ENCODE measurements at places on chromosomes 5 and 9. TPM values are rescaled to one million over a fixed set of nuclear protein-coding genes. Genes with fewer than 3 reads are reported as not detected.
A peak's percentile ranks its signal among the peaks of the same experiment; 100 is the strongest.

IFNB1 gene
- total RNA-seq: 1.6 TPM

DNA sequence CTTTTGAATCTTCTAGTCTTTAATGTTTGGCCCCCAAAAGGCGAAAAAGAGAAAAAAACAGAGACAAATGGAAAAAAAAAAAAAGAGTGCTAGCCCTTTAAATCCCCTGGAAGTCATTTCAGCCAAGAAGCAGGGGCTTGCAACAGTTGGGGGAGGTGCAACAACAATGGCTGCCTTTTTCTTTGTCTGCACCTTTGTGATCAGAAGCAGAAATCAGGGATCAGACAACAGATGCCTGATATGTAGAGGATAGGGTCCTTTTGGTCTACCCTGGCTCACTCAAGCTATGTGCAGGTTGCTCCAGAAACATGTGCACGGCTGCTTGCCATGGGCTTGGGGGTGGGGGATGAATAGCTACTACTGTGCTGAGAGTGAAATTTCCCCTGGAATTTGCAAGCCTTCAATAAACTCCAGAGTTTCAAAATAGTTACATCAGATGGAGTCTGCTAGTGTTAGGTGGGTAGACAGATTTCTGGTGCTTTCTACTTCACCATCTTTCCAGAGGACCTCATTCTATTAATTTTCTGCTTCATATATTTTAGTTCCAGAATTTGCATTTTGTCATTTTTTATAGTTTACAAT lies 150.9 kb downstream of the FGF18 start:
- DNase-seq: no peak

DNA sequence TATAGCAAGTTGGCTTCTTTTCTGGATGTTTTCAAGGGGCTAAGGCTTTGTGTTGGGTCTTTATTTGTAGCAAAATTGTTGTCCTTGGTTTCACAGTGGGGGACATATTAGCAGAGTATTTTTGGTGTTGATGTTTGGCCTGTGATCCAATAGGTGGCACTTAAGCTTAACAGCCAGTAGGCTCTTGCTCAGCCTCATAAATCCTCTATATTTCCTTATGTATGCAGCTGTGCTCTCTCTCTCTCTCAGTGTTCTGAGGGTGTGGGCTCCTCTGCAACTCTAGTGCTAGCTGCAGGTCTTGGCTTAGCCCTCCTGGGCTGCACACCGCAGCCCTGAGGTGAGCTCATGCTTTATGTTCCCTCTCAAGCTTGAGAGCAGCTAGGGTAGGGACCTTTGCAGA lies 195.0 kb upstream of the GHR start:
- DNase-seq: no peak

SLIT3 gene
- total RNA-seq: 1.7 TPM

- no peak for DNase-seq
Observed at GRCh38 chr9:17088566-17088965, 46.3 kb upstream of the CNTLN start.

DNA sequence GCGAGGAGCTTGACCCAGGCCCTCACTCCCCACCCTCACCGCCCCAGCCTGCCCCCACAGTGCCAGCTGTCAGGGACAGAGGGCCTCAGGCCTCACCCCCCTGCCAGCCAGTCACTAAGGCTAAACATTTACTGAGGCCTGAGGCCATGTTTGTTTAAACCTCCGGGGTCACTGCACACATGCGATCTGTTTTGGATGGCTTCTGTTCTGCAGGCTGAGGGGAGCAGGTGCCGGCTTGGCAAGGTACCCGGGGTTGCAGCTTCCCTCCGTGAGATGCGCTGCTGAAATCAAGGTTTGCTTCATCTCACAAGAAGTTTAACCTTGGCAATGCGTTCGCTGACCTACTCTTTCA lies 103.3 kb upstream of the BOD1 start:
- no peak for DNase-seq

- no peak for DNase-seq
Observed at GRCh38 chr9:137175345-137175961, 3.6 kb upstream of the TMEM210 start.

- DNase-seq: no peak
Observed at GRCh38 chr5:149404746-149405549, 25.9 kb upstream of the IL17B start.

DNA sequence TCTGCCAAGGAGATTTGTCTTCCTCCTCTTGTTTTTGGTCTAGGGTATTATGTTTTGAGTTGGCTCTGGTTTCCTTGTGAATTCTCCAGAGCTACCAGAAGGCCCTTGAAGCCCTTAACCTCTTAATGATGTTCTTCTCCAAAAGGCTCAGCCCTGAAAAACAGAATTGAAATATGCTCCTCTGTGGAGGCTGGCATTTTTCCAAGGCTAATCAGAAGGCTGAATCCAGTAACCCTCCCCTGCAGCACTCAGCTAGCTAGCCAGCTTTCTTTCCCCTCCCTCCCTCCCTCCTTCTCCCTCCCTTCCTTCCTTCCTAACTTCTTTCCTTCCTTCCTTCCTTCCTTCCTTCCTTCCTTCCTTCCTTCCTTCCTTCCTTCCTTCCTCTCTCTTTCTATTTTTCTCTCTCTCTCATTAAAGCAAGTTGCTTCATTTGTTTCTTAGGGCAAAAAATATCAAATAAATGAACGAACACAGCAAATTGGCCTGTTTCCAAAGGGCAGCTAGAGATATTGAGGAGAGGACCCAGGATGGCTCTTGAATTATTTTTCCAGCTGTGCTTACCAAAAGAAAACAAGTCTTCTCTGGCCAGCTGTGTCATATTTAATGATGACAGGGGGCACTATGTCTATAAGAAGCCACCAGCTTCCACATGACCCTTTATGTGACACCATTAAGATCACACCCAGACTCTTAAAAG lies 38.7 kb downstream of the JAKMIP2 start:
- DNase-seq: no peak

OTP gene
- 0.19 TPM for total RNA-seq

DNA sequence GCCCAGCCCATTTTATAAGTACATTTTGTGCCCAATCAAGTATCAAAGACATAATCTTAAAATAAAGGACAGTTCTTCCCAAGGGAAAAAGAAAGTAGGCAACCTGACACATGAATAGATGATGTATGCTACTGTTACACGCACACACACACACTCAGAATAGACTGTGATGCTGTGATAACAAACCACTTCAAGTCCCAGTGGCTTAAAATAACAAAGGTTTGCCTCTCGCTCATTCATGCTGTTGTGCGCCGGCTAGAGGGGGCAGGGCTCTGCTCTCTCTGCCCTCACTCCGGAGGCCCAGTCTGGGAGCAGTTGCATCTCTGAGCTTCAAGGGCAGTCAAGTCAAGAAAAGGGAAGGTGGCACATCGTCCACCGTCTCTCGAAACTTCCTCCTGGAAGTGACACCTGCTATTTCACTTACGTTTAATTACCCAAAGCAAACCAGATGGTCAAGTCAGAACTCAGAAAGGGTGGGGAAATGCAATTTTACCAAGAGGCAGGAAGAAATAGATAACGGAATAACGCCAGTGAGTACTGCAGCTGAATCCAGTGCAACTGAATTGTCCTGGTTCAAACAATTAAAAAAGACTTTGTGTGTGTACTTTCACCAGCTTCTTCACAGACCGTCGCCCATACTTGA lies 43.3 kb downstream of the ANKRD33B start:
- DNase-seq: no peak

DNA sequence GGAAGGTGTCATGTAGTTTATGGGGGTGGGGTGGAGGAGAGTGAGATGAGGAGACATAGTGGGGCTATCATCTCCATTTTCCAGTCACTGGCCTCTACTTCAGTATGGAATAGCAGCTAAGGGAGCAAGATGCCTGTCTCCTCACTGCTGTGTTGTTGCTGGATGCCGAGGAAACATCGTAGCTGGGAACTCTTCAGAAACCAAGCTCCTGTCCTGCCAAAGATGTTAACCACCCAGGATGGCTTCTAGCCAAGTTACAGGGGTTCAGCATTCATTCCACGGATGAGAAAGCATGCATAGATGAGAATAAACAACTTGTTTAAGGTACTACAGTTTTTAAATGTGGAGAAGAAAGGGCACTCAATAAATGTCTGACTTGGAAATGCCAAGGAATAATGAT lies 226.5 kb downstream of the ASTN2 start:
- no peak for DNase-seq

BNC2 gene
- not detected for total RNA-seq

DNA sequence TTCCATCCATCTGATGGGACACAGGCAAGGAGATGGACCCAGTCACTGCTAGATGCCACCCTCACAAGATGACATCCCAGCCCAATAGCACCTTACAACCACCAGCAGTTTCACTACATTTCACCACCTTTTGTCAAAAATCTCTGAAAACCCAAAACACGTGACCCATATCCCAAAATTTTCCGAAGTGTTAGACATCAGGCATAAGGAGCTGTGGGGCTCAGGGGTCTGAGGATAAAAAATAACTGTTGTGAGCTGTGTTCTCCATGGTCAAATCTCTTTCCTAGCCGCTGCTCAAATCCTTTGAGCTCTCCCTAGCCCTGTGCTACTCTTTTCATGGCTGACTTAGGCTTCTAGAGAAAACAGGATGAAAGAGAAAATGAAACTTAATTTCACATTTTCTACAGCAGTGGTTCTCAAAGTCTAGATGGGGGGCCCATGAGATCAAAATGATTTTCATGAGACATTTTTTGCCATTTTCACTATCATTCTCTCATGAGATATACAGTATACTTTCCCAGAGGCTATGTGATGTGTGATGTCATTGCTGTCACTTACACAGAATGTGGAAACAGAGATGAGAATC lies 40.7 kb downstream of the TIMD4 start:
- no peak for DNase-seq

GRCh38 chr5:64685866-64686265 lies 4.4 kb upstream of the SHISAL2B start:
- no peak for DNase-seq

GRCh38 chr5:4129523-4129922 lies 533.9 kb downstream of the IRX1 start:
- DNase-seq: no peak

DNA sequence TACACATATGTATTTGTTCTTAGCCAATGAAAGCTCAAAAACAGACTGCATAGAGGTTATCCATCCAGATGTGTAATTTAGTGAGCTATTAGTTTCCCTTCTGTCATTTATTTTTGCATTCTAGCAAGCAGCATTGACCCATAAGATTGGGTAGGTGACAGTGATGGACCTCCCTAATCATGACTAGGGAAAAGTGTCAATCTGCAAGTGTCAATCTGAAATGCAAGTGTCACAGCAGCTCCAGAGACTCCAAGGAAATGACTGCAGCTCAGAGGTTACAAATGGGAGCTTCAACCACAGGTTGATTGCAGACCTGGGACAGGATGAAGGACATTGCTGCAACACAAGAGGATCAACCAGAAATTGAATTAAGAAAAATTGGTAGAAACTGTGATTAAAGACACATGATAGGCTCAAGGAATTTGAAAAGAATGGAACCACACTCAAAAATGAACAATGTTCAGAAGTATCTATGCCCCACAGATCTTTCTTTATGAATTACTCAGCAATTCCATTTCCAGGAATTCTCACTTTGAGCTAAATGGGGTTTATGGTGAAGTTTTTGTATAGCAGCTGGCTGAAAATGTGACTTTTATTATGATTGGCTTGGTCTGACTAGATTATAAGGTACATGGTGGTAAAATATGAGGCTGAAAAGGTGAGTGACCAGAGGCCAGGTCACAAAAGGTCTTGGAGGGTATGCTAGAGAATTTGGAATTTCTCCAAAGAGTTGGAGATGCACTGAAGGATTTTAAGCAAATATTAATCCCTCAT lies 59.6 kb upstream of the HTR4 start:
- no peak for DNase-seq

DNA sequence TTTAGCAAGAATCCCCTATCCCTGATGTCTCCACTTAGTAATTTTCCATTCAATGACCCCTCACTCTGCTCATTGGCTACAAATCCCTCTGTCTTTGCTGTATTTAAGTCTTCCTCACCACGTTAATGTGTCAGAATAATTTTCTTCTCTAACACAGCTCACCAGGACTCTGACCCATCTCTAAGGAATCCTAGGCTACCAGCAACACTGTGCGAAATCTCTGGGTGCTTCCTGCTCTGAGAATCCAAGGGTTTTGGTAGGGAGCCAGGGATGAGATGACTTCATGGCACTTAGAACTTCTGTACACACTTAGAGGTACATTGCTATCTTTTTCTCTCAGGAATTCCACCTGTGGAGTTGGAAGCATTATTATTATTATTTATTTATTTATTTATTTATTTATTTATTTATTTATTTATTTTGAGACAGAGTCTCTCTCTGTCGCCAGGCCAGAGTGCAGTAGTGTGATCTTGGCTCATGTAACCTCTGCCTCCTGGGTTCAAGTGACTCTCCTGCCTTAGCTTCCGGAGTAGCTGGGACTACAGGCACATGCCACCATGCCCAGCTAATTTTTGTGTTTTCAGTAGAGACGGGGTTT lies 53.5 kb downstream of the FOXI1 start:
- no peak for DNase-seq

ZNF474 gene
- total RNA-seq: 0.12 TPM

DEPDC1B gene
- total RNA-seq: 34.5 TPM

- no peak for DNase-seq
Observed at GRCh38 chr5:139388198-139388821, 1.4 kb downstream of the MZB1 start.

- no peak for DNase-seq
Observed at GRCh38 chr9:108163321-108164005, 673.9 kb upstream of the KLF4 start.

DNA sequence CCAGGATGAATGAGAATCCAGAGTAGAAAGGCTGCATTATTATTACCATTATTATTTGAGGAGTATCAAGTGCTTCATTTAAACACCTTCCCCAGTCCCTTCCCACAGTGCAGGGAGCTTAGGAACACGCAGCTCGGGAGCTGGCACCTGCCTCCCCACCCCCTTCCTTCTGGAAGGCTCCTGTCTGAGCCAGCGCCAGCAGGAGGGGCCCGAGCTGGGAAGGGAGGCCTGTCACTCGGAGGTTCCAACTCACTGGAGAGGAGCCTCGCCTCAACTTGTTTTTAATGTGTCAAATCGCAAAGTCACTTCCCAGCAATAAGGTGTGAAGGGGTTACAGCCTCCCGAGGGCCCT lies 156.4 kb upstream of the IRX4 start:
- DNase-seq: no peak

DNA sequence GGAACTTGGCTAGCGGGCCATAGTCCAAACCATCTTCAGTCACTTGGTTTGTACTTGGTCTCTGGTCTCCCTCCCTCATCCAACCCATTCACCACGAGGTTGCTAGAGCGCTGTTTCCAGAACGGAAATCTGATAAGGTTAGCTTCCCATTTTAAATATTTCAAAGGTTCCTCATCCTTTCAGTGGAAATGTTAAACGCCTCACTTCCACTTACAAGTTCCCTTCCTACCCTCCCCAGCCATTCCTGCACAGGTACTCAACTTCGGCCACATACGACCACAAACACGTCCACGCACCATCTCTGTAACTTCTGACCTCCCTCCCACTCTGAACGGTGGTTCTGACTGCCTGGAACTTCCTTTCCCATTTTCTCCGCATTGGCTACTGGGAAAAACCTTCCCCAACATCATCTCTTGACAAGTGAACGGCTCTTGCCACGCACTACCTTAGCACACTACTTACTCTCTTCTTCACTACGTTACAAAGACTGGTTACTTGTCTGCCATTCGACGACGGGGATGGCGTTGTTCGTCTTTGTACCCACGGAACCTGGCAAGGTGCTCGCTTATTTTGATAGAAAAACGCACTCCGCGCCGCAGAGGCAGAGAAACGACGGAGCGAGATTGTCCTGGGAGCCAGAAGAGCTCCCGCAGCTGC lies 629 bp downstream of the CCNH start:
- DNase-seq: peak; percentile 35
